ENCODE measurements at places on chromosomes 12 and 14.

GRCh38 chr14:89700801-89701200 is 253.7 kb downstream of the EFCAB11 start:
- no peak for DNase-seq

DNA sequence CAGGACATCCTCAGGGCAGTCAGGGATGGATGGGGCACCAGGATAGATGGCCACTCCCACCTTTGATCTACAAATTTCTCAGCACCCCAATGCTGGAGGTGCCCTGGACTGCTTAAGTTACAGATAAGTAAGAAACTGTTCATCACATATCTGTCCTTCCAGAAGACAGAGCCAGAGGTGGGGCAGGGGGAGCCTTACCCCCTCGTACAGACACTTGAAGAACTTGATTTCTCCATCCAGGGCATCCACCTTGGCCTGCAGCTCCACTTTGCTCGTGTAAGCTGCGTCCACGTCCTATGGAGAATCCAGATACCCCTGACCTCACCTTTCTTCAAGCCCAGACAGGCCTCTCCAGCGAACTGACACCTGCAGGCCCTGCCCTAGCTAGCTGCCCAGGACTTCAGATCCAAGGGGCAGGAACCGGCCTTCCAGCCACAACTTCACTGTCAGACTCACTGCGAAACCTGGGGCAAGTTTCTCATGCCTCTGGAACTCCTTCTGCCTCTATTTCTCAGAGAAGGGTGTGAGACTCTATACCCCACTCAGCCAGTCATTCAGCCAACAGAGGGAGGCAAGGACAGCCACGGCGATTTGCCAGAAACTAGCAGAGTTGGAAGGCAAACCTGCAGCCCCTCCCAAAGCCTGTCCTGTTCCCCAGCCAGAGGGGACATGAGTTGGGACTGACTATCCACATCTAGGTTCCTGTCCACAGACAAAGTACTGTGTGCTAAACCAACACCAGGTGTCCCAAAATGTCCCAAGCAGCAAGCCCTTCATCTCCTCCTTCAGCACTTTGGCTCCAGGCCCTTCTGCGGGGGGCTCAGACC is 3.8 kb downstream of the KRT73 start:
- DNase-seq = no peak

DNA sequence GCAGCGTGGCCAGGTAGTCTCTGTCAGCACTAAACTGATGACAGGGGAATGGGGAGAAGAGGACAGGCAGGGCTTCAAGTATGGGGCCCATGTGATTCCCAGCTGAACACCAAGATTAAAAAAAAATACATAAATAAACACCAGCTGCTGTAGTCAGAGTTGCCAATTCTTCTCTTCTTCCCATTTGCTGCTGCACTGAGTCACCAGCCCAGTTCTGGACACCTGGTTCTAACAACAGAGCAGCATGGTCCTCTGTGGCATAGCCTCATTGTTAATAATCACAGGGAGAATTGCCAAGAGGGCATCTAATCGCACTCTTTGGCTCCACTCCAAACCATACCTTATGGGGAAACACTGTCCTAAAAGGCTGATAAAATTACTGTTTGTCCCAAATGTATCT is 15.1 kb downstream of the PPM1H start:
- DNase-seq = peak; percentile 57

GRCh38 chr14:81682134-81682533 is 148.5 kb upstream of the SEL1L start:
- DNase-seq = no peak

- DNase-seq = no peak
Observed at GRCh38 chr12:28057856-28058615, 85.5 kb upstream of the PTHLH start.
